ENCODE measurements at places on chromosomes 11 and 22.
A peak's percentile ranks its signal among the peaks of the same experiment; 100 is the strongest.

DNA sequence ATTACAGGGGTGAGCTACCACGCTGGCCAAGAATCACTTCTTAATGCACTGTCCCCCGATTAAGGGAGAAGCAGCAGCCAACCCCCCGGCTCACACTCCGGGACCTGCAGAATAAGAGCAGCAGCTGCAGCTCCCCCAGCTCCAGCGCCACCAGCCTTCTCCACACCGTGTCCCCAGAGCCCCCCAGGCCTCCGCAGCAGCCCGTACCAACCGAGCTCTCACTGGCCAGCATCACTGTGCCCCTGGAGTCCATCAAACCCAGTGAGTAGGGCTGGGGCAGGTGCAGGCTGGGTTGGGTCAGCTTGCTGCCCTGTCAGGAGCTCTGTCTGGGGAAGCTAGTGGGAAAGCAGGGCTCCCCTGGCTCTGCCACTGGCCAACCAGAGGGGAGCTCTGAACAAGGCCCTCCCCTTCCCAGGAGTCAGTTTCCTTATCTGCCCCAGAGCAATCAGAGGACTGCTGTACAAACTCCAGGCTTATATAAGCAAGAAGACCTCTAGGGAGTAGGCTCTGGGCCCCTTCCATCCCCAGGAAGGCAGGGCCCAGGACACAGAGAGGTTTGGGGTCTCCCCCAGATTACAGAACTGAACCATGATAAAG, 8.5 kb upstream of the SH3BP1 start:
- DNase-seq: no peak

DNA sequence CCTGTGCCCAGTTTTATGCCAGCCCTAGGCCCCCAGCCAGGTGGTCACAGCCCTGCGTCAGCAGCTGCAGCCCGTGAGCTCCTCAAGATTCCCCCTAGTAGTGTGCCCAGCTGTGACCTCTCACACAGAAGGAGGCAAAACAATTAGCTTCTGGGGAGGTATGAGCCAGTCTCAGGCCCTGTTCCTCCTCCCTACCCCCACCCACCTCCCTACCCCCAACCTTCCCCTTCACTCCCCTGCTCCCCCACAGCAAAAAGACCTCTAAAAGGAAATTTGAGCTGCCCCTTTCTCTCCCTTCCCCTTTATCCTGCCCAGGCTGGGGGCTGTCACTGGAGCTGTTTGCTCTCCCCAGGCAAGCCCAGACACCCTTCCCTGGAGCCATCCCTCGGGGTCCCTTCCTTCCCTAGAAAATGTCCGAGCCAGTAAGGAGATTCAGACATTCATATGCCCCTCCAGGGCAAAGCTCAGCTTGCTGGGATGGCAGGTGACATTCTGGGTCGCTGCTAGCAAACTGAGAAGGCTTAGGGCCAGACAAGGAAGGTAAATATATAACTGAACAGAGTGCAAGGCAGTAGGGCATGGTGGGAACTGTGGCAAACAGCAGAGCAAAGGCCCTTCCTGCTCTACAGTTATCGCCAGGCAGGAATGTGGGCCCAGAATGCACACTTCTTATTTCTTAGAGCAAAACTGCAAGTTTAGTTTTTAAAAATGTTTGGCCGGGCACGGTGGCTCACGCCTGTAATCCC, 300.2 kb downstream of the MN1 start:
- DNase-seq: no peak

DNA sequence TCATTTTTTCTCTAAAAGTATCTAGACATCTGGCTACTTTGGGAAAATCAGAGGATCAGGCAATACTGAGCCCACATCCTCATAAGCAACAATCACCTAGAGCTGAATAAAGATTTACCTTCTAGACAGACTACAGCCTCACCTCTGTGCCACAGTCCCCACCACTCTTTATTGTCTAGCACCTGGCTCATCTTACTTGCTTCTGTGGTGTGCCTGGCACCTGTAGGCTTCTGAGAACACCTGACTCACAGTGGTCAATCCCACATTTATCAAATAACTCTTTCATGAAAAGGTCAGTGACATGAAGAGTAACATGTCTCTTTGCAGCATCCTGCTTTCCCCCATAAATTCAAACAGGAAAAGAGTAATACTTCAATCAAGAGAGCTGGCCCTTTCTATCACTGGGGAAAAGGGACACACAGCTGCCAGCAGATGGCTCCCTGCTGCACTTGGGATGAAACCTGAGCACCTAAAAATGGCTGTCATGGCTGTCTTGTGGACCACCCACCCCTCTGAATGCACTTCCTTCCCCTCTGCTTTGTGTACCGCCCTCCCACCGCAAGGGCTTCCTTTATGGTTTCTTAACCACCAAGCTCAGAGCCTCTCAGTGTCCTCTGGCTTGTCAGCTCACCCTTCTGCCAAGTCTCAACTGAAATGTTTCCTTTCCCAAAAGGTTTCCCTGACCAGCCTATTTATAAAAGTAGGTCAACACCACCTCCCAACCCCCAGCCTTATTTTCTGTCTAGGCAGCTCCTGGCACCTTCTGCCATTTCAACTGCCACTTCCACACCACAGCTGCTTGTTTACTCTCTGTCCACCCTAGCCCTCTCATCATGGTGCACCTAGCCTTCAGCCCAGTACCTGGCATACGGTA, 9.3 kb downstream of the TFIP11 start:
- DNase-seq: peak; percentile 47

GRCh38 chr11:66178871-66179270, 89.6 kb upstream of the RAB1B start:
- DNase-seq: no peak

- no peak for DNase-seq
Measured at GRCh38 chr11:18472587-18472986, 16.9 kb downstream of the LDHAL6A start.

DNA sequence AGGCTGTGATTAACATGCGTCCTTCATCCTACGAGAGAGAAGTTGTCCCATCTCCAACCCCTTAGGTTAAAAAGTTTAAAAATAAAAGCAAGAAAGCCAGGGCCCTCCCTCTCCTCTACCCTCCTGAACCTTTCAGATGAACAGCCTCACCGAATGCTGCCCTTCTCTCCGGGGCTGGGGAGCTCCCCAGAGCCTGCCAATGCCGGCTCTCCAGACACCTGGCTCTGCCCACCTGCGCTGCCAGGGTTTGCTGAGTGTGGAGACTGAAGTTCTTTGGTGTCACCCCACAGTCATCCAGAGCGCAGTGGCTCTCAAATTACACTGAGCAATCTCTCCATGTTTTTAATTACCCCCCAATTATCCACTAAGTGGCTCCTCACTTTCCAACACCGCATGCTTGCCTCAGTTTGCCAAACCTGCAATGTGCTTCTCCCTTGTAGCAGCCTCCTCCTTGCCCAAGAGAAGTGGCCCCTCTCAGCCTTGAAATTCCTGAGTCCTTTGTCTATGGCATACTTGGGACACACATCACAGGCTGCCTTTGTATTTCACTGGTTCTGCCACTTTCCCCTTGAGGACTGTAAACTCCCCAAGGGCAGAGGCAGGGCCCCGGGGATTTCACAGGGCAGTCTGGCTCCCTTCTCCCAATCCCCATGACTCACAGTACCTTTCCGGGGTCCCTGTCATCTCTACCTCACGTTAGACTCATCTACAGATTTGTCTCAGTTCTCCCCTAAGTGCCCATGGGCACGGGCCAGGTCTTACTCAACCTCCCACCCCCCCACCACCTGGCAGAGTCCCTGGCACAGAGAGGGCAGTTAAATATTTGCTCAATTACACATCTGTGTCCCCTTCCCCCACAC, 2.0 kb downstream of the MYH9 start:
- peak; percentile 27 for DNase-seq

- DNase-seq: no peak
Measured at GRCh38 chr22:48886604-48887393, 940.9 kb downstream of the BRD1 start.
